ENCODE measurements at places on chromosomes 4 and X. TPM values are rescaled to one million over a fixed set of nuclear protein-coding genes. Genes with fewer than 3 reads are reported as not detected.

- peaks cover 14% of the 10 kb centered on the region for H3K4me1 ChIP-seq
- H3K36me3 ChIP-seq = no peaks in the 10 kb centered on the region
- peak overlapping the region; percentile 41 for H3K27ac ChIP-seq
- H3K4me3 ChIP-seq = peak overlapping the region; percentile 21
Observed at GRCh38 chr4:1200425-1201035, 28.1 kb upstream of the SPON2 start.

DNA sequence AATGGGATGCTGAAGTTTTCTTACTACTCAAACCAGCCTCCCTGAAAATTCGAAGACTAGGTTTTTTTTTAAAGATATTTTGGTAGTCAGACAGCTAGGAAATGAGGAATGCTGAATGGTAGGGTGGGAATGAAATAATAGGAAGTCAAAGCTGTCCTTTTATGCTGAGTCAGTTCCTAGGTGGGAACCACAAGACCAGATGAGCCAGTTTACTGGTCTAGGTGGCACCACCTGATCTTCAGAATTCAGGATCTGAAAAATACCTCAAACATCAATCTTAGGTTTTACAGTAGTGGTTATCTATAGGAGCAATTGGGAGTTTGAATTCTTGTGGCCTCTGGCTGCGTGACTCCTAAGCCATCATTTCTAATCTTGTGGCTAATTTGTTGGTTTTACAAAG is 183.1 kb upstream of the GALNT7 start:
- no peaks in the 10 kb centered on the region for H3K27me3 ChIP-seq
- no peaks in the 10 kb centered on the region for H3K4me1 ChIP-seq
- no peak overlapping the region for H3K27ac ChIP-seq
- H3K36me3 ChIP-seq = no peaks in the 10 kb centered on the region
- DNase-seq = no peak
- no peak overlapping the region for H3K4me3 ChIP-seq

GRCh38 chr4:13905543-13905942 is 278.0 kb upstream of the BOD1L1 start:
- no peaks in the 10 kb centered on the region for H3K4me1 ChIP-seq
- no peak for DNase-seq
- H3K27me3 ChIP-seq = no peaks in the 10 kb centered on the region
- H3K27ac ChIP-seq = no peak overlapping the region
- H3K4me3 ChIP-seq = no peak overlapping the region

DNA sequence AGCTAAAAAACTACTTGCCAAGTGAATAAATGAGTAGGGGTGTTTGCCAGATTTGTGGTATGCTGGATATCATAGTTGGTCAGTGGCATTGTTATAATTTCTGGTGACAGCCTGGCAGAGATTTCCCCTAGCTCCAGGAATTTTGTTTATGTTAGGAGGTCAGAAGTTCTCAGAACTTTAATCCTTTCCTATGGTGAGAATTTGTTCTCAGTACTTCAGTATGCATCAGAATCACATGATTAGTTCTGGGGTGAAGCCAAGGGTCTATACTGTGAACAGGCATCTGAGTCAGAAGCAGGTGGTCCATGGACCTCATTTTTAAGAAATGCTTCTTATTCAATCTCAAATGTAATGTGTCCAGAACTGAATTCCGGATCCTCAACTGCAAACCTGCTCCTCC is 10.5 kb downstream of the RASSF6 start:
- no peak for DNase-seq
- no peak overlapping the region for H3K4me3 ChIP-seq
- no peaks in the 10 kb centered on the region for H3K36me3 ChIP-seq
- no peaks in the 10 kb centered on the region for H3K4me1 ChIP-seq

Gene SORCS2
- 1.5 TPM for total RNA-seq

DNA sequence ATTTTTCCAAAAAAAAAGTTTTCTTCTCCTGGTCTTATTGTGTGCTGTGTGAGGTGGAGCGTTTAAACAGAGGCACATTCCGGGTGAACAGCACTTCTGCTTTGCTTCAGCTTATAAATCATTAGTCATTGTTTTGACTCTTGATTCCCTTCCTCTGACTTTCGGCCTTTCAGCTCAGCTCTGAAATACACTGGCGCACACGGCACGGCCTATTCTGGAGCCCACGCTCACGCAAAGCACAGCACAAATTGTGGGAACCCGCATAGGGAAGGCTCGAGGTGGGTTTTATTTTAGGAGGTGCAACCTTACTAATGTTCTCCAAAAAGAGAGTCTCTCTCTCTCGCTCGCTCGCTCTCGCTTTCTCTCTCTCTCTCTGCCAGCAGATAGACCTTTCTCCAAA is 4.0 kb downstream of the POU3F4 start:
- H3K27me3 ChIP-seq = no peaks in the 10 kb centered on the region
- no peak for DNase-seq
- H3K4me1 ChIP-seq = no peaks in the 10 kb centered on the region
- no peaks in the 10 kb centered on the region for H3K36me3 ChIP-seq

GRCh38 chr4:187786190-187786589 is 209.4 kb upstream of the ZFP42 start:
- H3K4me1 ChIP-seq = no peaks in the 10 kb centered on the region
- DNase-seq = no peak
- H3K36me3 ChIP-seq = no peaks in the 10 kb centered on the region
- H3K27ac ChIP-seq = no peak overlapping the region
- no peak overlapping the region for H3K4me3 ChIP-seq

Gene ARHGAP6
- total RNA-seq = 9.4 TPM

GRCh38 chr4:76023389-76023788 is at the start of gene CXCL10:
Gene CXCL10, minus strand, starts transcription at chr4:76023497. Its CDS starts 66 bp downstream, at chr4:76023431.
- no peaks in the 10 kb centered on the region for H3K36me3 ChIP-seq
- H3K27ac ChIP-seq = no peak within 1 kb of the TSS
- no peaks in the 10 kb centered on the region for H3K4me1 ChIP-seq
- H3K4me3 ChIP-seq = no peak within 1 kb of the TSS
- DNase-seq = no peak

Gene ARMCX4
- total RNA-seq = 5.9 TPM

DNA sequence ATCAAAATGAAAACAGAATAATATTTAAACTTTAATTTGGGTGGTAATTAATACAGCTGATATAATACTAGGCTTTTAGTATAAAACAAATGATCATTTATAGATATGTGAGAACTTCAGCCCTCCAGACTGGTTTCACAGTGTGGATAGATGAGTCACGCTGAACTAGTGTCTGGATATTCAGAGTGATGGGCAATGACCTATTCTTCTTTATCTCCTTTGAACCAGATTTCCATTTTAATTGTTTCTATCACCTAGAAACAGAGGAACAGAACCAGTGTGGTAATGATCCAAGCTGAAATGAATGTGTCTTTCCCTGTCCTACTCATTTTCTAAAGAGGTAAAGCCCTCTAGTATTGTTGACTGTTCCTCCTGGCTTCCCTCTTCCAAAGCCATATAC is 155.2 kb upstream of the GK2 start:
- DNase-seq = no peak
- no peaks in the 10 kb centered on the region for H3K27me3 ChIP-seq
- H3K36me3 ChIP-seq = no peaks in the 10 kb centered on the region
- no peaks in the 10 kb centered on the region for H3K4me1 ChIP-seq
